ENCODE measurements at places on chromosomes 3 and 15.

DNA sequence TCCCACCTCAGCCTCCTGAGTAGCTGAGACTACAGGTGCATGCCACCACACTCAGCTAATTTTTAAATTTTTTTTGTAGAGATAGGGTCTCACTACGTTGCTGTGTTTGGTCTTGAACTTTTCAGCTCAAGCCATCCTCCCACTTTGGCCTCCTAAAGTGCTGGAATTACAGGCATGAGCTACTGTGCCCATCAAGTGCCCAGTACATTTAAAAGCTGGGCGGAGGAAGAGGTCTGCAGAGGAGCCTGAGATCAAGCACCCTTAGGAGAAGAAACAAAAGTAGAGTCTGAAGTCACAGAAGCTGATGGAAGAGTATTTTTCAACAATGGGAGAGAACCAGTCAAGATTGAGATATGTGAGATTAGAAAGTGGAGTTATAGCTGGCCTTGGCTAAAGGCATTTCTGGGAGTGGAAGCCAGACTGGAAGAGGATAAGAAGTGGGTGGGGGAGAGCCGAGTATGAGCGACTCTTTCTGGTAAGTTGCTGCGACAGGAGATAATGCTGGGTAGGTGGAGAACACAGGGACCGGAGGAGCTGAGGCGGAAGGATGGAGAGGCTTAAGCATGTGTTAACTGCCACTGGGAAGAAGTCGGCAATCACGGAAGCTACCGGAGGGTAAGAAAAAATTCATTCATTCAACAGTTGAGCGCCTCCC, 782 bp upstream of the IREB2 start:
- DNase-seq: no peak

- DNase-seq: no peak
Measured at GRCh38 chr15:65646486-65646885, 24.7 kb downstream of the SLC24A1 start.

DNA sequence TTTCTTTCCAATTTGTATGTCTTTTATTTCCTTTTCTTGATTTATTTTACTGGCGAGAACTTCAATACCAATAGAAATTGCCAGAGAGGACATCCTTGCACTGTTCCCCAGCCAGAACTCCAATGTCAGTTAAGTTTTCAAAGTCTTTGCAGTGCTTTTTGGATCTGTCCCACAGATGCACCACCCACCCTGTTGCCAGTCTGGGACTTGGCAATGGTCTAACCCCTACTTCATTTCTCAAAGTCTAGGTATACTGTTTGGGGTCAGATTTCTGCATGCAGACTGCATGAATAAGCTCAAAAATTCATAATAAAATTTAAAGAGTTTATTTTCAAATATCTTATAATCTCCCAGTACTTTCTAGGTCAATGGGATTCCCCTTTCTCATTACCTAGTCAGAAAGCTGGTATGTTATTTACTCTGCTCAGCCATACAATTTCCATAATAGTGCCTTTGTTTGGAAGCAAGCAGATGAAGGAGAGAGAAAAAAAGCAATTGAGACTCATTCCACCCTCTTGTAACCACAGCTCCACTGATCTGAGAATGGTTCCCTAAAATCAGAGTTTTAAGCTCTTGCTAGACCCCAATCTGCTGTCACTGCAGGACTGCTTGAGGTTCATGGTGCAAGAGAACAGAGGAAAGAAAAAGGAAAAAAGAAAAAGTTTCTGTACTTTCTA, 125.9 kb upstream of the PLXND1 start:
- DNase-seq: no peak

GRCh38 chr3:144482876-144483275, 511.3 kb downstream of the DIPK2A start:
- DNase-seq: no peak

GRCh38 chr15:22980189-22981050, at the start of gene CYFIP1:
CYFIP1 (minus strand) TSS chr15:22980368; CDS start chr15:22947285, 33,083 bp downstream.
- DNase-seq: peak; percentile 80

GRCh38 chr15:48406911-48407310, 75.7 kb downstream of the DUT start:
- no peak for DNase-seq

GRCh38 chr3:69353503-69353902, 32.4 kb downstream of the FRMD4B start:
- no peak for DNase-seq

DNA sequence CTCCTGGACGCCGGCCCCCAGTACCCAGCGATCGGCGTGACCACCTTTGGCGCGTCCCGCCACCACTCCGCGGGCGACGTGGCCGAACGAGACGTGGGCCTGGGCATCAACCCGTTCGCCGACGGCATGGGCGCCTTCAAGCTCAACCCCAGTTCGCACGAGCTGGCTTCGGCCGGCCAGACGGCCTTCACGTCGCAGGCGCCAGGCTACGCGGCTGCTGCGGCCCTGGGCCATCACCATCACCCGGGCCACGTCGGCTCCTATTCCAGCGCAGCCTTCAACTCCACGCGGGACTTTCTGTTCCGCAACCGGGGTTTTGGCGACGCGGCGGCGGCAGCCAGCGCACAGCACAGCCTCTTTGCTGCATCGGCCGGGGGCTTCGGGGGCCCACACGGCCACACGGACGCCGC, 956 bp downstream of the ZIC1 start:
- no peak for DNase-seq

GRCh38 chr15:89984001-89984400, 17.1 kb upstream of the ZNF710 start:
- DNase-seq: no peak

DNA sequence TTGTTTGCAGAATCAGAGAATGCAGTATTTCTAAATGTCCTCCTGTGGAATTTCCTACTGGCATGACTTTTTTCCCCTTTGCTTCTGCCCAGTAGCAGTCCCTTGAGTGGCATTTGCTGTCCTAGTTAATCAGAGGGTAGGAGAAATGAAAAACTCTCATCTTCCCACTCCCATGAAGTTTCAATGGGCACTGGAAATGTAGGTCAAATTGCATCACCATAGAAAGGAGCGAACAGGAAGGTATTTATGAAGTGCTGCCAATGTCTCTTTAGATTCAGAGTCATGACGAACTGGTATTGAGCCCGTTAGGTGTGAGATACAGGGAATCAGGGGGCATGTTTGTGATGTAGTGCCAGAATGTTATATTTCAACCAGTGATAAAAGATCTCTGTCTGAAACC, 23.2 kb downstream of the ATXN7 start:
- no peak for DNase-seq

- DNase-seq: no peak
Measured at GRCh38 chr3:16810593-16811367, 74.0 kb upstream of the PLCL2 start.

- DNase-seq: no peak
Measured at GRCh38 chr15:33005582-33005981, 188.9 kb downstream of the FMN1 start.

GRCh38 chr15:87874896-87875711, 381.4 kb downstream of the NTRK3 start:
- DNase-seq: peak; percentile 48

- no peak for DNase-seq
Measured at GRCh38 chr15:50227076-50227475, 38.5 kb downstream of the HDC start.

- DNase-seq: no peak
Measured at GRCh38 chr15:38554354-38554753, 10.3 kb downstream of the RASGRP1 start.

DNA sequence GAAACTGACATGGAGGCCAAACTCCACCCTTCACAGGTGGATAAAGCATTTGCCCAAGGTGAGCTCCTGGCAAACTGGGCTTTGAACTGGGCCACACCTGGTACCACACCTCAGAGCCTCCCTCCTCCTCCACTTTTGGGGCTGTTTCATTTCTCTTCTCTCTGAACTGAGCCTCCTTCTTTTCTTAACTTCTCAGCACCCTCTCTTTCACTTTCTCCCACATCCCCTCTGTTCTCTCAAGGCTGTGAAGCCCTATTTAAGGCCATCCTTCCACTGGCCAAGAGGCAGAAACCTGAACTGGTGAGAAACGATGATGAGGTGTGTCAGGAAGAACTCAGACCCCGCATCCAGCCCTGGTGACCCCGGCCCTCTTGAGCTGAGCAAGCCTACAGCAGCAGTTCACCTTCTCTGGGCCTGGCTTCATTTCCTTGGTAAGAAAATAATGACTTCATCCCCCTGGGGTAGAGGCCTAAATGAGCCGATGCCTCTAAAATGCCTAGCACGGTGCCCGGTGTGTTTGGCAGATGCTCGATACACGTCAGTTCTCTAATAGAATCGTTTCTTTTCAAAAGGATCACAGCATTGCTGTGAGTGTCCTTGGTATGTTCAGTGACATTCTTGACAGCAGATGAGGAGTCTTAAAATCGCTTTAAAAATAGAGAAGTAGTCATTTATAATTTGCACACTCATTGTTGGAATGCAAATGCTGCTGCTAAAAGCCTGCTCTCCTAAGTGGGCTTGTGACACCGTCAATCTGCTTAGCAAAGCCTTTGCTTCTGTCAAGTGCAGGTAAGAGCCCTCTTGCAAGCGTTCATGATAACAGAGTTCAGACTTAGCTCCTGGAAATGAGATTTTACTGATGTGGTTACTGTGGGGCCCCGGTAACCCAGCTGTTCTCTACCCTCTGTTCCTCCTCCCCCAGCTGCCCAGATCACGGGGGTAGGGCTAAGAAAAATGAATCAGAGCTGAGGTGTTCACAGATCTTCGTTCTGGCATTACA, 97.7 kb upstream of the ATP2B2 start:
- no peak for DNase-seq

GRCh38 chr3:78497767-78498166, 1270.0 kb downstream of the ROBO1 start:
- no peak for DNase-seq

- no peak for DNase-seq
Measured at GRCh38 chr15:63669074-63669473, 71.9 kb downstream of the FBXL22 start.

DNA sequence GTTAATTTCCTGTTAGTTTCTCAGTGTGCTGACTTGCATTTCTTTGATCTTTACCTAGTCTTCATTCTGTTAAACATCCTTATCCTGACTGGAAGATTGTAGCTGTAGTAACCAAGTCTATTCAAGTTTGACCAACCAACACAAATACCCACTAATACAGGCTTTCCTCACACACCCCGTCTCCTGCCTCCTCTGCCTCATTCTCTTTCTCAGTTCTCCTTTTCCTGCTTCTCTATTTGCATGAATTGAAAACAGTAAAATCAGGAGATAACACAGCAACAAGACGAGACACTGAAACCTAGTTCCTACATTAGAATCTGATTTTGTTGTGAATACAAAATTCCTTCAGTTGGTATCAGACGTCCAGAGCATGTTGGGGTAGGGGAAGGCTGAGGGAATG, 116.9 kb upstream of the ARPP21 start:
- DNase-seq: no peak

DNA sequence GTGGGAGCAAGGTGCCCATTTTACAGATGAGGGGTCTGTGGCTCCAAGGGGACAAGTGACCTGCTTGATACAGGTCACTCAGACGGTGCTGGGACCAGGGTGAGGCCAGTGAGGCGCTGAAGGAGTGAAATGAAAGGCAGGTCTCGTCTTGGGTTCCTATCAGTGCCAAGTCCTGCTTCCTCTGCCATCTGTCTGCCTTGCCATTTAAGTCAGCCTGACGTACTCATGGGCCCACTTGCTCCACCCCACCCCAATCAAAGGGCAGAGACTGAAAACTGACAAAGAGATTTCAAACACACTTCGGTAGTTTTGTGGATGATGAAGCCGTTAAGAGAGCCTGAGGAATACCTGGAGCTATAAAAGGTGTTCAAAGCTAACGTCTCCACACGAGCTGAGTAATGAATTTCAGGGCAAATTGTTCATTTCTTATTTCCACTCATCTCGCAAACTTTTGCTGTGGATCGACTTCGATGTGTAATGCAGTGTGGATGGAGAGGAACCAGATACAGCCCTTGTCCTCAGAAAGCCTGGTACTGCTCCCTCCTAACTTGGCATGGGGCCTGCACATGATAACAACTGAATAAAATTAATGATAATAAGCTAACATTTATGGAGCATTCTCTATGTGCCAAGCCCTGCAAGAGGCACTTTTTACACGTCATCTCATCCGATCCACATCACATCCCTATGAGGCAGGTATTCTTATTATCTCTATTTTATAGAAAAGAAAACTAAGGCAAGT, 36.6 kb downstream of the ATP2B2 start:
- no peak for DNase-seq

DNA sequence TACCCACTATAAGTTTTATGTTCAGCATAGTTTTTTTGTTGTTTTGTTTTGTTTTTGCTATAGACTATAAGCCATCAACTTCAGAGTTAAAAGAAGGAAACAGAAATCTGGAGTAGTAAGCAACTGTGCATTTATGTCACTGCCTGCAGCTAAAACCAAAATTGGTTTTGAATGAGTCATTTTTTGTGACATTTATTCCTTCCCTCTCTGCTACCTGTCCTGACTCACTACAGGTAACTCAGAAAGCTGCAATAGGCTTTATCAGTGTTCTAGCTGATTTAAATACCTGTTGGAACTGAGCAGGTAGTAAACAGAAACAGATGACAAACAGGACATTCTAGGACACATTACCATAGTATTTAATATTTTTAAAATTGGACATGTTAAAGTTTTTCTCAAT, 393.3 kb upstream of the WNT5A start:
- no peak for DNase-seq

DNA sequence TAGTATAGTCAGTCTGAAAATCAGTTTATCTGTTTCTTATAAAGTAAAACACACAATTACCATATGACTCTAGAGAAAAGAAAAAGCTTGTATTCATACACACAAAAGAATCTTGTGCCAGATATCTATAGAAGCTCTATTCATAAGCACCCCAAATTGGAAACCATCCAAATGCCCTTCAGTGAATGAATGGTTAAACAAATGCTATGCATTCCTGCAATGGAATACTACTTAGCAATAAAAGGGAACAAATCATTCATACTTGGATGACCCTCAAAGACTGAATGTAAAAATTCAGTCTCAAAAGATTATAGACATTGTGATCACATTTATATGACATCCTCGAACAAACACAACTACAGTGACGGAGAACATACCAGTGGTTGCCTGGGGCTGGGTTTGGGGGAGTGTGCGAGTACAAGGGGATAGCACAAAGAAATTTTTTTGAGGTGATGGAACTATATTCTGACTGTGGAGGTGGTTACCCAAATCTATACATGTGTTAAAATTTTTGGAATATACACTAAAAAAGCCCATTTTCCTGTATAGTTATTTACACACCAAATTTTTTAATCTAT, 680.6 kb downstream of the NTRK3 start:
- DNase-seq: no peak

All from nephron progenitor cell (in vitro differentiated cells).